Stimulated activated CD8-positive, alpha-beta memory T cell treated with anti-CD3 and anti-CD28 coated beads, Interleukin-15, amount 100 ng/mL, for 24 hours (primary cell): ENCODE measurements at places on chromosomes 4 and X.

DNA sequence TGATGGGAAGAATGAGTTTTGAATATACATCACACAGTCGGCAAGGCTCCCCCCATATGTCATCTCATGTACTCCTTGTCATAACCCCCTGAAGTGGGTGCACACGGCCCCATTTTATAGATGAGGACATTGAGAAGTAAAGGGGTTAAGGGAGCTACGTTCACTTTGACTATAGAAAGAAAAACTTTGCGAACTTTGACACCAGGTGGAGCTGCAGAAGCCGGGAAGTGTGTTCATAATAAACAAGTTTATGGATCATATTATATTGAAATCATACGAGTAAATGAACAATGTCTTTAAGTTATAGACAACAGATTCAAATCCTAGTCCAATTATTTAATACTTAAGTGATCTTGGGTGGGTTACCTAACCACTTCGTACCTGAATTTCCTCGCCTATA, 203.8 kb upstream of the PITX2 start:
- no peak for DNase-seq

DNA sequence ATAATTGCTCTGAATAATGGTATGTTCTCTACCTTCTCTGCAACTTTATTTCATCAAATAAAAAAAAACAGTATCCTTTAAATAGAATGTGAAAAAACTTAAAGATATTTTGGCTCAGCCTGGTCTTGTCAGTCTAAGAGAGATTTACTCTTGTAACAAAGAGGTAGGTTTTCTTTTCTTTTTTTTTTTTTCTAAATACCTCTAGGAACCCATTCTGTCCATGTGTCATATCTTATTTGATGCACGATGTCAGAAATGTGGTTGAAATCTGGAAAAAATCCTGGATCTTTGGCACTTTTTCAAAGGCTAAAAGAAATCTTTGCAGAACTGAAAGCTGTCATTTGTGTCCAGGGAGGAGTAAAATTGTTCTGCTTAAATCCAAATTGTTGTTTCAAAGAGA, 17.3 kb upstream of the FGF5 start:
- DNase-seq = no peak

- DNase-seq = no peak
Measured at GRCh38 chr4:5746829-5747737, 36.1 kb downstream of the EVC start.

- no peak for DNase-seq
Measured at GRCh38 chr4:117907646-117908045, 126.6 kb upstream of the NDST3 start.

DNA sequence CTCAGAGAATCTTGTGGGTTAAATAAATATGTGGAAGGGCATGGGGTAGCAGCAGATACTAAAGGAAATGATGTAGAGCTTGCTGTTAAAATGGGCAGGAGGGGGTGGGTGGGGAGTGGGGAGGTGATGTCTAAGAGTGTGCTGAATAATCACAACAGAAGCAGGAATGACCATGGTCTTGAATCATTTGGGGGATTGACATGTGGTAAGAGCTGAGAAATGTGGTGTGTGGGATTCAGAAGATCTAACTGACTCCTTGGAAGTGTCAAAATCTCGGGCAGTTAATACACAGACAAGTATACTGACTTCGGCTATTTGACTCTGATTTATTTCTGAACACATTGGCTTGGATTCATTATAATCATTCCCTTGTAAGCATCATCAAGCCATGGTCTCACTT, 6.8 kb downstream of the VGLL1 start:
- DNase-seq = no peak

GRCh38 chr4:84878090-84878489, 88.4 kb downstream of the WDFY3 start:
- DNase-seq = no peak

- no peak for DNase-seq
Measured at GRCh38 chrX:123873956-123874355, 14.1 kb downstream of the XIAP start.

- no peak for DNase-seq
Measured at GRCh38 chr4:35975617-35976355, 268.5 kb downstream of the ARAP2 start.
